ENCODE measurements at places on chromosomes 16 and 17. TPM values are rescaled to one million over a fixed set of nuclear protein-coding genes. Genes with fewer than 3 reads are reported as not detected.

DNA sequence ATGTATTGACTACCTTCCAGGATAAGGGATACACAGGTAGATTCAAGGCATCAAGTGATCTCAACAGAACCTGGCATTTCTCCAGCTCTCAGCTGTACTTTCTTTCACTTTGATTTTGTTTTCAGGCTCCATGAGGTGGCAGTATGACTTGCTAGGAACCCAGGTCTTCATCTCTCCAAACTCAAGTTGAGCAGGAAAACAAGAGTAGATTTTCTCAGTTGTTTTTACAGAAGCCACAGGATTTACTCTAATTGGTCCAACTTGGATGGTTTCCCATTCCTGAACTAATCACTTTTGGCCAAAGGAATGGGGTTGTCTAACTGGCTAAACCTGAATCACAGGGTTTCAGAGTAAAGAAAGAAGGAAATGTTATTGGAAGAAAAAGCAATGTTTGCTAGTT lies 146.6 kb downstream of the TRIM37 start:
- peak; percentile 49 for DNase-seq

GRCh38 chr16:79876332-79876730 lies 275.8 kb upstream of the MAF start:
- DNase-seq = no peak

GRCh38 chr17:38508954-38509771 lies 80.9 kb downstream of the ARHGAP23 start:
- DNase-seq = peak; percentile 79

The DNAI2 gene
- total RNA-seq = not detected

The TMEM238L gene
- not detected for total RNA-seq

DNA sequence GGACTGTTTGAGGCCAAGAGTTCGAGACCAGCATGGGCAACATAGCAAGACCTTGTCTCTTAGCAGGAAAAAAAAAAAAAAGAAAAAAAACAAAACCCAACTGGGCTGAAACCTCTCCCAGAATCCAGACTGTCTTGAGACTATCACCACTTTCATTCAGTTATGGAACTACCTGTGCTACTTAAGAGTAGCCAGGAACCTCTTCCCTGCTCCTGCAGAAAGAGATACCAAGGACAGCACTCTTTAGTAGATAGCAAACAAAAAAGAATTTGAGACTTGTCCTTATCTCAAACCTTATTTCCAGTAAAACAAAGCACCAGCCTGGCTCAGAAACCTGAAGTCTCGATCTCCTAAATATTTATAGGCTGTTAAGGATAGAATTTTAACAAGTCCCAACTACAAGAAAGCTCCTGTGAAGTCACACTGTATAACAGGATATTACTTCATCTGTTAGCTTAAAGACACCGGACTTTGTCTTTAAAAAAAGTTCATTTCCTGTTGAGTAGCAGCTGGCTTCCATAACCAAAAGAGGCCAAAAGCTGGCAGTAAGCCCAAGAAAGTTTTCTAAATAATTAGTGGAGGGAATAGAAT lies 5.1 kb downstream of the CDR2 start:
- DNase-seq = no peak

DNA sequence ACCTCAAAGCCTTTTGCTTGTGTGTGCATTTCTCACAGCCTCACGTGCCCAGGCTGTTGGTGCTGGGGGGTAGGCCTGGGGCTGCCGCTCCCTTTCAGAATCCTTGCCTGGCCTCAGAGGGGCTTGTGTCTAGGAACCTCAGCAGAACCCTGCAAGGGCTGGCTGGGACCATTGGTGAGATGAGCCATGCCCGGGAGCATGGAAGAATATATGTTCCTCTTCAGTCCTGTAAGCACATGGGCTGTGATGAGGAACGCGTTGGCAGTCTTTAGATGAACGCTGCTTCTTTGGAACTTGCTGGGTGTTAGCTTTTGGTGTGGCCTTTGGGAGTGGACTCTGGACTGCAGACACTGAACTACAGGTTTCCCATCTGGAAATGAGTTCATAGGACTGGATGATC lies 32.0 kb upstream of the SLC5A10 start:
- no peak for DNase-seq

DNA sequence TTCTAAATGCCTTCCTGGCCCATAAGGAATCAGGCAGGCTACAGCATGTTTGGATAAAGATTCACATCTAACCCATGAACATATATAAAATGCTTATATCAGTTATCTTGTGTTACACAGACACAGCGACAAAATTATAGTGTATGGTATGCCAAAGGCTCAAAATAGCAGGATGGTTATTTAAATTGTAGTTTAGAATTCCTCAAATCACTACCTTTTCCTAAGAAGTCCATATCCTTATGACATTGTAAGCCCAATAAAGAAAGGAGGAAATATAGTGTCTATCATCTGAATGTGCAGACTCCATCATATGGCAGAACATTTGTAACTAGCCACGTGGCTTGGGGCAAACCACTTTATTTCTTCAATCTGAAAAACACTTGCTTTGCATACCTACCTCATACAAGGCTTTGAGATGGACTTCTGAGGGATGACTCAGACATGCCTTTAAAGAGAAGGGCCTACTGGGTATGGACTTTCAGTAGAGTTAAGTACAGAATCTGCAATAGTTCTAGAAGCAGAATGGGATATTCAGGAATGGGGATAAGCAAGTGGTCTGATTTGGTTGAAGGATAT lies 12.1 kb upstream of the DHX8 start:
- DNase-seq = no peak

The CACNG1 gene
- total RNA-seq = not detected
